Ureter (tissue), 1 donor: ENCODE measurements at places on chromosomes 12 and 14. TPM values are rescaled to one million over a fixed set of nuclear protein-coding genes. Genes with fewer than 3 reads are reported as not detected.

DNA sequence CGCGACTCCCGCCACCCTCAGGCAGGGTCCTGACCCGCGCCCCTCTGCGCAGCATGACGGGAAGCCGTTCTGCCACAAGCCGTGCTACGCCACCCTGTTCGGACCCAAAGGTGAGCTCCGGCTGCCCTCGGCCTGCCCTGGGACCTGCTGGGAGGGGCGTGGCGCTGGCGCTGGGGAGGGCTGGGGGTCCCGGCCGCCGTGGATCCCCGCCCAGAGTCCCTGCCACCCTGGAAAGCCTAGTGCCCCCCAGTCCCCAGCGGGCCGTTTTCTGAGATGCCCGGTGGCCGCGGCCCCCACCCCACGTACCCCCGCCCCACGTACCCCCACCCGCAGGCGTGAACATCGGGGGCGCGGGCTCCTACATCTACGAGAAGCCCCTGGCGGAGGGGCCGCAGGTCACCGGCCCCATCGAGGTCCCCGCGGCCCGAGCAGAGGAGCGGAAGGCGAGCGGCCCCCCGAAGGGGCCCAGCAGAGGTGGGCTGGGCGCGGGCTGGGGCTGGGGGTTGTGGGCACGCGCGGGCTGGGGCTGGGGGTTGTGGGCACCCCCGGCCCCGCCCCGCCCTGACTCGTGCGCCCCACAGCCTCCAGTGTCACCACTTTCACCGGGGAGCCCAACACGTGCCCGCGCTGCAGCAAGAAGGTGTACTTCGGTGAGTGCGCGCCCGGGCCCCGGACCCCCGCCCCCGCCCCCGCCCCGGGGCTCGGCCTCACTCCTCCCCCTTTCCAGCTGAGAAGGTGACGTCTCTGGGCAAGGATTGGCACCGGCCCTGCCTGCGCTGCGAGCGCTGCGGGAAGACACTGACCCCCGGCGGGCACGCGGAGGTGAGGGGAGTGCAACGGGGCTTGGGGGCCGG is 4.0 kb downstream of the CRIP2 start:
- no peak for DNase-seq

GRCh38 chr14:42563313-42563712 is 956.6 kb downstream of the LRFN5 start:
- no peak for DNase-seq

DNA sequence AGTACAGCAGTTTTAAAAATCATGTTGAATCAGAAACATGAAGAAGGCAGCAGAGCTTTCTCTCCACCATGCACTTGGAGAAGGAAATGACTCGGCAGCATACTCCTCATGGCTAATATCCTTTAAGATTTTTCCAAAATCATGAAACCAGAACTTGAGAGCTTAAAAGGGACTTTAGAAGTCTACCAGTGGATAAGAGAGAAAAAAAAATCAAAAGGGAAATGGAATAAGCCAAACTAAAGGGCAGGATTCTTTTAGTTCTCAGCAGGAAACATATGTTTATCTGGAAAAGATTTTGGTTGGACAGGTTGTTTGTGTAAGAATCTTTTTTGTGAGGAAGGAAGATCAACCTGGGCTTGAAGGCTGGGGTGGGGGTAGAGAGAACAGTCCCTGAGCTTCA is 111.8 kb downstream of the PRKCH start:
- DNase-seq: no peak

The MYBPC1 gene
- 1.6 TPM for total RNA-seq

The USP30 gene
- total RNA-seq: 10.6 TPM

The ARMH4 gene
- 2.9 TPM for total RNA-seq

GRCh38 chr14:90632451-90632850 is 183.8 kb downstream of the TTC7B start:
- no peak for DNase-seq

DNA sequence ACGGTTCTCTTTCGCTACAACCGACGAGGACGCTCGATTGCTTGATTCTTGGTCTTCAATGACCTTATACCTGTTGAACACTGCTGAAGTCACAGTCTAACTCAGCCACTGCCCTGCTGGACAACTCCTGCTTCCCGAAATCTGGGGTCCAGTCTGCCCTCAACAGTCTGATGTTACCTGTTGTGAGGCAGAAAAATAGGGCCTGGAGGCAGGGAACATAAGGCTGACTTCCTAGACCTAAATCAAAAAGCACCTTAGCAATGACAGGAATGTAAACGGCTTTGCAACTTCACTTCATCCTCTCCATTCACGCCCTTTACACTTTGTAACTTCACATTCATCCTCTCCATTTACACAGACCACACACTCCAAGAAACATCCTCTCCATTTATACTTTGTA is 597 bp upstream of the GLTP start:
- DNase-seq: no peak

DNA sequence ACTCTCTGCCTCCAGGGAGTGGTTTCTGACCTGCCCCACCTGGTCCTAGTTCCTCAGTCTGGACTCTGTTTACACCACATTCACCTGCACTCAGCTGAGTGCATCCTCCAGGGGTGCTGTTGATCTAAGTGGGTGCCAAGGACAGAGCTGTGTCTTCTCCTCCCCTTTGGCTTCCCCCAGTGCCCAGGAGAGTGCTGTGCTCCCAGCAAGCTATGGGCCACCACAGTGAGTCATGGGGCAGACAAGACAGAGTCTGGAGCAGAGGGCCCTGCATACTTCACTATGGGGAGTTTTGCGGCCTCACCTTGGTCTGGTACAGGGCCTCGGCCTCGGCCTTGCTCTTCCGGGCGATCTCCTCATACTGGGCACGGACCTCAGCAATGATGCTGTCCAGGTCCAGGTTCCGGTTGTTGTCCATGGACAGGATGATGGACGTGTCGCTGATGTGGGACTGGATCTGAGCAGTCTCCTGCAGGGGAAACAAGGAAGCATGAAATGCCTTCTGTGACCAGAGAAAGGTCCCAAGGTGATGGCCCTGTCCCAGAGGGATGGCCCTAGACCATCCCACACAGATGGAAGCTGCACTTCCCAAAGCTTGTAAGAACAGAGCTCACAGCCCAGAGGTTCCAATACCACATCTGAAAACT is 4.9 kb downstream of the KRT73 start:
- no peak for DNase-seq

The MMP19 gene
- 17.7 TPM for total RNA-seq

DNA sequence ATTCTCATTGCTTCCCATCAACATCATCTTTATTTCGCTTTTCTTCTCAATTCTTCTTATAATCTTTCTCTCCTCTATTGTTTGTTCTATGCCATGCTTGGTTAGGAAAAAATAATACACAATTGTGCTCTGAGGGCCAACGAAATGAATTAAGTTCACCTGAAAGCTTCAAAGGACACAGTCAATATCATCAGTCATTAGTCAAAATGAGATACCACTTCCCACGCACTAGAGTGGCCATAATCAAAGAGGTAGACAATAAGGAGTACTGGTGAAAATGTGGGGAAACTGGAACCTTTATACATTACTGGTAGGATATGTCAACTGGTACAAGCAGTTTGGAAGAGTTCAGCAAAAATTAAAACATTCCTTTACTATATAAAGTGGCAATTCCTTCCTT is 91.5 kb downstream of the TMTC1 start:
- DNase-seq: no peak

DNA sequence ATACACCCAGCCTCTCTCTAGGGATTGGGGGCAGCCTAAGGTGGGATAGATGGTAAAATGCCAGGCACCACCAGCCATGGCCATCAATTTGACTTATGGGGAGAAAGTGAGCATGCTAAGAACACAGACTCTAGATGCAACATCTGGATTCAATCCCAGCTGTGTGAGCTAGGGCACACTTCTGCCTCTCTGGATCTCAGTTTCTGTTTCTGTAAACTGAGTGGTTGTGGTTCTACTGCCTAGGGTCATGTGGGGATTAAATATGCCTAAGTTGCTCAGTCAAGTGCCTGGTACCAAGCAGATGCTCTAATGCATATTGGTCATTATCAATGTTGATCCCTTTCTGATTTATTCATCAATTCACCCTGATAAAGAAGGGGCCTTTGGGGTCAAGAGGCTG is 12.6 kb upstream of the OAS1 start:
- DNase-seq: no peak

DNA sequence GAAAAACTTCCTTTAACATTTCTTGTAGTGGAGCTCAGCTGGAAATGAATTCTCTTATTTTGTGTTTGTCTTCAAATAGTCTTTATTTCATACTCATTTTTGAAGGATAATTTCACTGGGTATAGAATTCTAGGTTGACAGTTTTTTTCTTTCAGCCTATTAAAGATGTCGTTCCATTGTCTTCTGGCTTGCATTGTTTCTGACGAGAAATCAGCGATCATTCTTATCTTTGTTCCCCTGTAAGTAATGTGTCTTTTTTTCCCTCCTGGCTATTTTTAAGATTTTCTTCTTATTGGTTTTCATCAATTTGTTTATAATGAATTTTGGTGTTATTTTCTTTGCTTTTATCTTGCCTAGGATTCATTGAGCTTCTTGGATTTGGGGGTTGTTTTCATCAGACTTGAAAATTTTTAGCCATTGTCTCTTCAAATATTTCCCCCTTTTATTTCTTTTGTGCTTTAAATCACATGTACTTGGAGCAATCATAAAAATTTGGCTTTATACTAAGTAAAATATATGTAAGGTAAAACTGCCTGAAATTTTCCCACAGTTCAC is 89.4 kb downstream of the UNC79 start:
- DNase-seq: no peak

DNA sequence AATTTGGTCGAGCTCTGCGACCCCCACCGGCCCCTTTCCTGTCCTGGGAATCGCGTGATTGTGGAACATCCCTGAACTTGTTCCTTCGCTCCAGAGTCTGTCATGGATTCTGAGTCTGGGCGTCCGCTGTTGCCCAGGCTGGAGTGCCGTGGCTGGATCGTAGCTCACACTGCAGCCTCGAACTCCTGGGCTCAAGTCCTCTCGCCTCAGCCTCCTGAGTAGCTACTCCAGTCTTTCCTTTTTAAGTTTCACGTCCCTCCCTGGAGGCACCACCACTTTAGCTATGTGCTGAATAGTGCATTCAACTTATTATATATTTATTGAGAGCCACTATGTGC is 698 bp downstream of the ACOT6 start:
- no peak for DNase-seq

- DNase-seq: no peak
Observed at GRCh38 chr12:76945867-76946266, 67.0 kb upstream of the CSRP2 start.

GRCh38 chr12:107152315-107152714 is 59.0 kb upstream of the CRY1 start:
- DNase-seq: no peak

GRCh38 chr12:54216797-54217661 is 28.2 kb upstream of the SMUG1 start:
- peak; percentile 77 for DNase-seq

DNA sequence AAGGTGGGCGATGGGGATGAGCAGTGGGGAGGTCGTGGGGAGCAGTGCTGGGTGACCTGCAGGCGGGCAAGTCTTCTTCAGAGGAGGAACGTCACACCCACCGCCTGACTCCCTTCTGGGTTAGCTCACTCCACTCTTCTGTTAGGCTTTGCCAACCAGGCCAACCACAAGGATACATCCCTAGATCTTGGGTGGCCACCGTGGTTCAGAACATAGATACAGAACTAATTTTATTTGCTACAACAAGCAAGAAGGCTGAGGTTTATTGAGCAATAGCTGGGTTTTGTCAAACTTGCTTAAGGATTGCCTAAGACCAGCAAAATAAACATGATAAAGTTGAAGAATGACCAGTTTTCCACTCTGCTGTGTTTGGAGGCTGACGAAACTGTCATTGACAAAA is 109.4 kb downstream of the DACT1 start:
- DNase-seq: peak; percentile 58

The RPGRIP1 gene
- total RNA-seq: 0.49 TPM

The RNASE7 gene
- total RNA-seq: 0.94 TPM

The OR6C2 gene
- total RNA-seq: 1.2 TPM

The OR10P1 gene
- total RNA-seq: not detected

- DNase-seq: no peak
Observed at GRCh38 chr12:95096378-95096777, 23.0 kb upstream of the NR2C1 start.

- no peak for DNase-seq
Observed at GRCh38 chr12:77342253-77342652, 276.9 kb upstream of the E2F7 start.

- DNase-seq: no peak
Observed at GRCh38 chr12:56028511-56029165, 7.8 kb downstream of the IKZF4 start.

DNA sequence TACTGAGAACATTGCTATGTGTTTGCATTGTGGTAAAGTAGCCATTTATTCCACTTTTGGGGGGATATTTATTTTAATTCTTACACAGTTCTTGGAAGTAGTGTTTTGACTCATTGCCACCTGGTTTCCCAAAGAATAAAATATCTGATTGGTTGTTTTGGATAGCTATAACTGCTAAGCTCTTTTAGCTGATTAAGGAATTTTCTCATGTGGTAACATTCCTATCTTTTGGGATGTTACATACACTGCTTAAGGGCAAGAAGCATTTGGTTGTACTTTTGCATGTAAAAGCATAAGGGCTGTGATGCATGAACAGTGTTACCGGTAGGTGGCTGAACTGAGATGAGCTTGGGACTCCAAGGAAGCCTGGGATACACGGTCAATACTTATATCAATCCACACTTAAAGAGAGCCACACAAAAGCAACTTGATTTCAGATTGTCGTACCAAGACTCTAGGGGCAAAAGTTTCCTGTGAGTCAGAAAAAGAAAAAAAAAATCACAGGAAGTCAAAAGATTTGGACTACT is 71.4 kb upstream of the PRKD1 start:
- no peak for DNase-seq

DNA sequence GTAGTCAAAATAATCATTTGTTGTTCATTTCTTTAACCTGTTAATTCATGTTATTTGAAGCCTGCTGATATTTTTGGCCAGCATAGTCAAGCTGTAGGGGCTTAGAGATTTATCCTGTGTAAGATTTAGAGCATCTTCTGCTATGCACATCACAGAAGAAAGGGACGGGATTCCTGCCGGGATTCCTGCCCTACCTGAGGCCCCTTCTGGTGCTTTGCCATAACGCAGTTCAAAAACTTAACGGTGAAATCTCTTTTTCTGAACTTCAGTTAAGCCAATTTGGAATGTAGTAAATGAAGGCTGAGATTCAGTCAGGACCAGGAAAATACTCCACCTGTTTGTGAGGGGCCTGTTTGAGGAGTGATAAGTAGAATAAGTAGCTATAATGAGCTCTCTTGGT is 50.7 kb upstream of the TMEM260 start:
- no peak for DNase-seq

DNA sequence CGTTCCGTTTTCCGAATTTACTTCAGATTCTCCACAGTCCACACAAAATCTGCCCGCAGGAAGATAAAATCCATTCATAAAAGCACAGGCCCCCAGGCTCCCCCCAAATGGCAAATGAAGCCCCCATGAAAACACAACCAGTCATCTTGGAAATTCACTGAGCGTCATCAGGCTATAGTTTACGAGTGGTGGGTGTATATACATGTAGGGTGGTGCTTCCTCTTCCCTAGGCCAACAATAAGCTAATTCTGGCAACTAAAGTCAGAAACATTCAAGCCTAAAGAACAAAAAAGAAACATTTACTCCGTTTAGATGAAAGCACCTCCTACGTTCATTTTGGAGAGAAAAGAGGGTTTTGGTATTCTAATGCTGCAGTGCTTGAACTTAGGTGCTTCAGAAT is 5.8 kb downstream of the GPR68 start:
- no peak for DNase-seq

The HNRNPC gene
- 591 TPM for total RNA-seq

- no peak for DNase-seq
Observed at GRCh38 chr12:93003531-93004239, 74.6 kb upstream of the EEA1 start.

- DNase-seq: no peak
Observed at GRCh38 chr12:98370976-98371375, 144.4 kb upstream of the TMPO start.

The CCDC38 gene
- total RNA-seq: not detected
